Myocyte (in vitro differentiated cells): ENCODE measurements at places on chromosomes 2 and 18. TPM values are rescaled to one million over a fixed set of nuclear protein-coding genes. Genes with fewer than 3 reads are reported as not detected.

Gene OSR1
- total RNA-seq, result 2.5 TPM in 2 replicates

Gene RFTN2
- total RNA-seq, result 6.2 and 6.8 TPM in 2 replicates

Gene ITGA4
- 14.4 and 31.9 TPM in 2 replicates for total RNA-seq

DNA sequence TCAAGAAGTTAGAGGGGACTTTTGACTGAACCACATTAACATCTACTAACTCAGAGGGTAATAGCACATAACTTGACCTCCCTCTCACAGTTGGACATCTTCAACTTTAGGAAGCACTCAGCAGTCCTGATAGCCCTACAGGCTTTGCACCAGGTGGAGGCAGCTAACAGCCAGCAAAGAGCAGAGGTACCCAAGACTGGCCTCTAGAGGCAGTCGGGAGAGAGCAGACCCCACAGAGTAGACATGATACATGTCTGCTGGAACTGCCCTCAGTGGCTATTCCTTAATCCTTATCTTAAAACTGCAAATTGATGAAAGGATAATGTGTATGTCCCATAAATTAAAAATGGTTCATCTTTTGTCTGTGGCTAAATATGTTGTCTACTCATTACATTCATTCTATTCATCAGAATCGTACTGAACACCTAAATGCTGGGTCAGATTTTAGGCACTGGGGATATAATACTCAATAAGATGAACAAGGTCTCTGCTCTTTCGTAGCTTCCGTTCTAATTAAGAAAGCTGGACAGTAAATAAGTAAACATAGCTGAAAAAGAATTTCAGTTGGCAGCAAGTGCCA, 49.8 kb downstream of the CAB39 start:
- DNase-seq, result peak; percentile 38

DNA sequence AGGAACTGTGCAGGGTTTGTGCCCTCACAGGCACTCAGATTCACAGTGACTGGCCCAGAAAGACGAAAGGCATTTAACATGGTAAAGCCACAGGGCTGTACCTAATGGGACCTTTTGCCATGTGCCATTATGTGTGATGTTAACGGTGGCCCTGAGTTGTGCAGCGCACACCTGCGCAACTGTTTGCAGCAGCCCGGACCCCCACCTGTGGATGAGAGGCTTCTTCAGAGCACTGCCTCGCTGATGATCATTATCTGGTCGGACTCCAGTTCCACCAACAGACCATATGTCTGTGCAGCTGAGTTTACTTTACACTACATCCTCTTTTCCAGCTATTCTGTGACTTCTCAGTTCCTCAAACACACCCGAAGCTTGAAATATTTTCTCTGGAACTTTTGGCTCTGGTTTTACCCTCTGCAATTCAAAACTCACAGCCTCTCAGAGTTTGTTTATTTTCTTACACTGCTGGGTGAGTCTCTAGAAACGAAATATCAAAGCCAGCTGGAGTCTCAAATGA, 35.6 kb upstream of the UBE2F start:
- peak; percentile 52 for DNase-seq

GRCh38 chr2:223418131-223418530, 184.0 kb downstream of the SCG2 start:
- peak; percentile 2 for DNase-seq

- DNase-seq, result no peak
These were observed 2.4 kb upstream of the AAK1 start for GRCh38 chr2:69645921-69646320.

DNA sequence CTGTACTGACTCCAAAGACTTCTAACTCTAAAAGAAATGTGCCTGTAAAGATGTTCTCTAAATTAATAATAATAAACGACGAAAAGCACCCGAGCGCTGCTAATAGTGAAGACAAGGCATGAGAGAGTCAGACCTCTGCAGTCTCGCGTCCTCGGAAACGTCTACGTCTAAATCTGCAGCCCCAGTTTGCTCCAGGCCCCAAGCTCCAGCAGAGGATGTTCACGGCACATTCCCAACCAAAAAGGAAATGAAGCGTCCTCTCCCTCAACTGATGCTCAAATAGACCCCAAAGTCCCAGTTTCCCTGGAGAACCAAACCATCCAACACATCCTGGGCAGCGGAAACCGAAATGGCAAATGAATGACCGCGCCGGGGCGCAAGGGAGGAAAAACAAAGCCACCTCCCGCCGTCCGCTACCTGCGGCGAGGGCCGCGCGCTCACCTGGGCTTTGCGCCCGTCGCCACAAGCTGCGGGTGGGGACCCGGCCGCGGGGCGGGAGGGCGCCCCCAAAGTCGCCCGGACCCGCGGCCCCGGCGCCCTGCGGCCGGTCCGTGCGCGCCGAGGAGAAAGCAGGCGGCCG, 47.1 kb upstream of the CCDC150 start:
- peak; percentile 61 for DNase-seq

- DNase-seq, result peak; percentile 52
These were observed 43.8 kb upstream of the SCN9A start for GRCh38 chr2:166419616-166419934.

DNA sequence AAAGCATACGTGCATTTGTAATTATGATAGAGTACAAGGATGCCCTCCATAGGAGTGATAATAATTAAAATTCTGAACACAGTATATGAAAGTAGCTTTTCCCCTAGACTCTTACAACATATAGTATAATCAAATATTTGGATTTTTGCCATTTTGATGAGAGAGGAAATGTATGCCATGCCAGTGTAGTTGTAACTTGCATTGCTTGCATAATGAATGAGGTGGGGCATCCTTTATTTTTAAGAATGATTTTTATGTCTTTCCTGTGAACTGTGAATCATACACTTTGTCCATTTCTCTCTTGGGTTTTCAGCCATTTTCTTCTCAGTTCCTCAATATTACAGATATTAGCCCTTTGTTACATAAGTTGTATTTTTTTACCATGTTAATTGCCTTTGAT, 197.5 kb downstream of the SCG2 start:
- no peak for DNase-seq

DNA sequence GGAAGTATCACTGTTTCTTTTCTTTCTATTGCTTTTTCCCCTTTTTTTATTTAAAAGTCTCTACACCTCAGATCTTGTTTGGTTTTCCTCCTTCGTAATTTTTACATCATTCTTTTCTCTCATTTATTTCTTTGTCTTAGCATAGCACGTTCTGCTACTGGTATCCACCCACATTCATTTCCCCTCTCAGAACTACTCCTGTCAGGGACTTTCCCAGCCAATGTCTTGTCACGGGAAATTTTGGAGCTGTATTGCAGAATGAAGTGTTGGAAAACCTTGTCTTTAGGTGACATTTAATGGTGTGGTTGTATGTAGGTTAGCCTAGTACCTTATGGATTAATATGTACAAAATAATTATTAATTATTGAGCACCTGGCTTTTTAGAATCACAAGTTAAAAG, 34.0 kb downstream of the TTLL4 start:
- DNase-seq, result no peak

- no peak for DNase-seq
These were observed 4.8 kb upstream of the PDIA6 start for GRCh38 chr2:10817413-10817812.

DNA sequence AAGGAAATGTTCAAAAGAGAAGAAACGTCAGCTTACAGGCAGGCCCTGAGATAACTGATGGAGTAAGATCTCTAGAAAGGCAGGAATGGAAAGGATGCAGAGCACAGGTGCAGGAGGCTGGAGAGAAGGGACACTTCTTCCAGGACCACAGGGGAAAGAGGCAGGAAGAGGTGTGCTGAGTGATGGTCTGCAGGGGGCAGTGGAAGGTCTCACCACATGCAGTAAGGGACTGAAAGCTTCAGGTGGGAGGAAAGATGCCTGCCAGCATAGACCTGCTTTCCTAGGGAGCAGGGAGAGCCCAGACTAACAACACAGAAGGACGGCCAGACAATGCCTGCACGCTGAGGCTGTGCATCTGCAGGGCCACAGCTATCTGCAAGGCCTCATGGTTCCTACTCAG, 156.8 kb downstream of the L3MBTL4 start:
- no peak for DNase-seq

GRCh38 chr2:10166676-10167292, 44.2 kb downstream of the RRM2 start:
- DNase-seq, result peak; percentile 79

DNA sequence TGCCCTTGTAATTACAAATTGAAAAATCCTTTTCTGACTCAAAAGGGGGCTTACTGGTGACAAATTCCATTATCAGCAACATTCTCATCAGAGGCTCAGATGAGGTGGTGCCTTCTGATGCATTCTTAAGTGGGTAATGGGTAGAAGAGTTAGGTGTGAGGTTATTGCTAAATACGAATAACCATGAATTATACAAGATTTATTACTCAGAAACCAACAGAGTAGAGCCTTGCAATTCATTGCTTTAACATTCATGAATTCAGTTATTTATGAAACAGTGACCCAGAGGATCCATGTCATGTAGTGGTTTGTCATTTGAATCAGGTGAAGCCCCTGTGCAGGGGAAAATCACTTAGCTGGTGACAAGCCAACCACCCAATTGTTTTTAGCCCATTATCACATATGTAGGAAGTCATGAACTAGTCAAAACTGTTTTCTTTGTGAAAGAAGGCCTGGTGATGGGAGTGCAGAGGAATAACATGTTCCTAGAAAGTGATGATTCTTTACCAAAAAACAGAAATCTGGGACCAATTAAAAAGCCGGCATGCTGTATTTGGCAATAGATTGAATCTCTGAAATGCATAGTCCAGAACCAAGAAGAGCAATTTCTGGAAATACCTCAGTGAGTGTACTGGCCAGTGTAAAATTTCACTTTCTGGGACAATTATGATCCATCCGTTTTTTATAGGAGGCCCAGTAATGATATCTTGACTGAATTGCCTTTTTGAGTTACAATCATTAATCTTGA, 70.2 kb downstream of the CRIM1 start:
- DNase-seq, result no peak

- no peak for DNase-seq
These were observed 34.9 kb downstream of the SLC20A1 start for GRCh38 chr2:112680666-112681101.

DNA sequence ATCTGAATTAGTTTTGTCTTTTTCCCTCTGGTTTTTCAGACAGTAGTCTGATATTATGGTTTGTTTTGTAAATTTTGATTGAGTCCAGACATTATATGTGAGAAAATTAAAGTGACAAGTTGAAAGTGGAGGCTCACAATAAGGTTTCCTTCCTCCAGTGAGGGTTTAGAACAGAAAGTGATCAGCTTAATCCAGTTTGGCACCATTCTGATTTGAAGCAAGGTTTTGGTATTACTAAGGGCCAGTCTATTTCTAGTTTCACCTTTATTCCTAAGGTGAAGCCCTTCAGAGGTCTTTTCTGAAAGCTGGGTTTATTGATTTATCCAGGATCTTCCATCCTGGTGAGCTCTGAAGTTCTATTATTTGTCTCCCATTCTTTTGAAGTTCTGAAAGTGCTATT, 68.7 kb downstream of the CDC42EP3 start:
- no peak for DNase-seq
